SJSA1 (cell line): ENCODE measurements at places on chromosomes 1 and 21.
A peak's percentile ranks its signal among the peaks of the same experiment; 100 is the strongest.

DNA sequence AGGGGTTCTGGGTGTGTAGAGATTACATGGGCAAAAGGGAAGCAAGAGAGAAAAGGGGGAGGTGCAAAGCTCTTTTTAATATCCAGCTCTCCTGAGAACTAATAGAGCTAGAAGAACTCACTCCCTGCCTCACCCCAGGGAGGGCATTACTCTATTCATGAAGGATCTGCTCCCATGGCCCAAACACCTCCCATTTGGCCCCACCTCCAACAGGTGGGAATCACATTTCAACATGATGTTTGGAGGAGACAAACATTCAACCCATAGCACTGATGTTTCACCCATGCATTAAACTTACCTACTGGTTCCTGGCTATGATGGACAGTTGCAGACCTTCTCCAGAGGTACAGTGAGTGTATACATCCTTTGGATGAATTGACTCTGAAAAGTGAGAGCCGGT is 7.3 kb upstream of the JUN start:
- no peak for DNase-seq

DNA sequence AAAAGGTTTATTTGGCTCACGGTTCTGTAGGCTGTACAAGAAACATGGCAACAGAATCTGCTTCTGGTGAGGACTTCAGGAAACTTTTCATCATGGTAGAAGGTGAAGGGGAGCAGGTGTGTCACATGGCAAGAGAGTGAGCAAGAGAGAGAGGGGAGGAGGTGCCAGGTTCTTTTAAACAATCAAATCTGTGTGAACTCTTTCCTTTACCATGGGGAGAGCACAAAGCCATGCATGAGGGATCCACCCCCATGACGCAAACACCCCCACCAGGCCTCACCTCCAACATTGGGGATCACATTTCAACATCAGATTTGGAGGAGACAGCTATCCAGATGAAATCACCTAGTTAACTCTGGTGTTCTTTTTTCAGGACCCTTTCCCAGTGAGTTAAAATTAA is 103.6 kb downstream of the GALNT2 start:
- DNase-seq = no peak

- no peak for DNase-seq
Measured at GRCh38 chr1:4178501-4179113, 278.5 kb upstream of the C1orf174 start.

DNA sequence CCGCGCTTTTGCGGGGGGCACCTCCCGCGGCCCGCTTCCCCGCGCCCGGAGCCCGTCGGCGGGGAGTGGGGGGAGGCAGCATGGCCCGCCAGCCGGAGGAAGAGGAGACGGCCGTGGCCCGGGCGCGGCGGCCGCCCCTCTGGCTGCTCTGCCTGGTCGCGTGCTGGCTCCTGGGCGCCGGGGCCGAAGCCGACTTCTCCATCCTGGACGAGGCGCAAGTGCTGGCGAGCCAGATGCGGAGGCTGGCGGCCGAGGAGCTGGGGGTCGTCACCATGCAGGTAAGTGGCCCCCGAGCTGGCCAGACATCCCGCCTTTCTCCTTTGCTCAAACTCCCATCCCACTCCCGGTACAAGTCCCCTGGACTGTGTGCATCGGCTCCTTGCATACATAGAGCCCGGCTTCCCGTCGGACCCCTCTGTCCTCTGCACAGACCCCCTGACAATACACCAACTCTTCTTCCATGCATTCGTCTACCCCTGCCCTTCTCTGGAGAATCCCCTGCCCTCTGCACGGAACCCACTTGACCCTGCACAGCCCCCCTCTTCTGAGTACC is 812 bp downstream of the CACHD1 start:
- DNase-seq = peak; percentile 25

DNA sequence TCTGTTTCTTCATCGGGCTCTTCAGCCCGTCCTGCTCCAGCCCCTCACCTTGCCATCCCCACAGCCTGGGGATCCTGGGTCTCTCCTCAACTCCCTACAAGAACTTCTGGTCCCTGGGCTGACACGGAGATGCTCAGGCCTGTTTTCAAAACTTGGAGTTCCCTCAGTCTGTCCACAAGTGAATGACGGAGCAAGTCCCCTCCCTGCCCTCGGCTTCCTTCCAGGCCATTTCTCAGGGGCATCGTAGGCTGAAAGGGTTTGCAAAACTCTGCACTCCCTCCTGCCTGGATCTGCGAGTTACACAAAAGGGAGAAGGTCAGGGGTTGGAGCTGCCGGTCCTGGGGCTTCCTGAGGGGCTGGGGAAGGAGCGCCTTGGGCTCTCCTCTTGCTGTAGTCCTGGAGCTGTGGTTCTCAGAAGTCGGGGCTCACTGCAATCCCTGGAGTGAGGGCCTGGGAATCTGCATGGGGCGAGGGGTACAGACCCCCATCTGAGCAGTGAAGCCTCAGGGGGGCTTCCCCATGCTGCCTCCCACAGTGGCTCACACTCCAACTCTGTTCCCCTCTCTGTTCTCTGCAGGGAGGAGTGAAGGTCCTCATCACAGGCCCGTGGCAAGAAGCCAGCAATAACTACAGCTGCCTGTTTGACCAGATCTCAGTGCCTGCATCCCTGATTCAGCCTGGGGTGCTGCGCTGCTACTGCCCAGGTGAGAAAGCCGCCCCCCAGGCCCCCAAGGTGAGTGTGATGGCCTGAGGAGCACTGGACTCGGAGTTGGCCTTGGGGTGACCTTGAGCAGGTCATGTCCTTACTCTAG is 100.6 kb upstream of the VAMP3 start:
- no peak for DNase-seq

DNA sequence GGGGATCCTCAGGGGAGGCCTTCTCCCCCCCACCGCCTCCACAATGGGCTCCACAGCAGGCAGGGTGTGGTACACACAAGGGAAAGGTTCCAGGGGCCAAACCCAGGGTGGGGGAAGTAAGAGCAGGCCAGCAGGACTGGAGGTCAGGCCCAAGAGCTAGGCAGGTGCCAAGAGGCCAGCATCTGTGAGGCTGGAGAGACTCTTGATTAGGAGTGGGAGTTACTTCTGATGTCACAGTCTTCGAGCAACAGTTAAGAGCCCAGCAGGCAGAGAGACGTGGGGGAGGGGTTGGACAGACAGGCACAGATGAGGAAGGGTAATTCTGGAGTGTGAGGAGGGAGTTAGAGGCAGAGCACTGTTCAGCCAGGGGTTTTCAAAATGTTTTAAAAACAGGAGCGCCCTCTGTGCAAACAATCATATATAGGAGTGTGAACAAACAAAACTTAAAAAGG is 55.8 kb downstream of the SLC9A1 start:
- DNase-seq = no peak

DNA sequence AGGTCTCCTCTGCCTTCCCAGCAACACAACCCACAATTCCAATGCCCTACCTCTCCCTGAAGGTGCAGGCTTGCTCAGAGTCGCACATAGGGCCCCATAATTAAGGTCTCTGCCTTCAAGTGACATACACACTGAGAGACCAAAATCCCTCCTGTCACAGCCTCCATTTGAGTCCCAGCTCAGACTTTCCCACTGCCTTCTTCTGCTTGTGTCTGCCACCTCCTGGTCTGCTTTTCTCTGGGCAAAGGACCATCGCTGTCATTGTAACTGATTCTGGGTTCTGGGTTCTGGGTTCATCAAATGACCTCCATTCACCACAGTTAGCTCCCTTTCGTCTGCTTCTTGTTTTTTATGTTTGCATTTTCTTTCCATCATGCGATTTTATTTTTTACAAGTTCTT is 119.2 kb upstream of the ATP1B1 start:
- DNase-seq = no peak

- no peak for DNase-seq
Measured at GRCh38 chr1:234672349-234673135, 62.6 kb upstream of the IRF2BP2 start.

DNA sequence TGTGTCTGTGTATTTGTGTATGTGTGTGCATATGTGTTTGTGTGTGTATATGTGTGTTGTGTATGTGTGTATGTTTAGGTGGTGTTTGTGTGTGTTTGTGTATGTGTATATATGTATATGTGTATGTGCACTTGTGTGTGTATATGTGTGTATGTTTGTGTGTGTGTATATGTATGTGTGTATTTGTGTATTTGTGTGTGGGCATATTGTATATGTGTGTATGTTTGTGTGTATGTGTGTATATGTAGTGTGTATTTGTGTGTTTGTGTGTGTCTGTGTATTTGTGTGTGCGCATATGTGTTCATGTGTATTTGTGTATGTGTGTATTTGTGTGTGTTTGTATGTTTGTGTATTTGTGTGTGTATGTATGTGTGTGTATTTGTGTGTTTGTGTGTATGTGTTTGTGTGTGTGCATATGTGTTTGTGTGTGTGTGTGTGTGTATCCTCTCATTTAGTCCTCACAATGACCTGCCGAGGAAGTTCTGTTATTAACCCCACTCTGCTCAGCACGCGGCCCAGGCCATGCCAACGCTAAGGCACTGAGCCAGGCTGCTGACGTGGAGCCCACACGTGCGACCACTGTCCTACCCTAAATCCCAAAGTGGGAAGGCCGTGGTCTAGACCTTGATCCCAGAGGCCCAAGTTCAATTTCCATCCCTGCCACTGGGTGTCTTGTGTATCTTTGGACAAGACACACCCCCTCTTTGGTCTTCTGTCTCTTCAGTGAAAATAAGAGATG is 43.2 kb upstream of the TMEM51 start:
- no peak for DNase-seq

GRCh38 chr1:23451441-23451840 is 26.9 kb upstream of the TCEA3 start:
- DNase-seq = no peak

DNA sequence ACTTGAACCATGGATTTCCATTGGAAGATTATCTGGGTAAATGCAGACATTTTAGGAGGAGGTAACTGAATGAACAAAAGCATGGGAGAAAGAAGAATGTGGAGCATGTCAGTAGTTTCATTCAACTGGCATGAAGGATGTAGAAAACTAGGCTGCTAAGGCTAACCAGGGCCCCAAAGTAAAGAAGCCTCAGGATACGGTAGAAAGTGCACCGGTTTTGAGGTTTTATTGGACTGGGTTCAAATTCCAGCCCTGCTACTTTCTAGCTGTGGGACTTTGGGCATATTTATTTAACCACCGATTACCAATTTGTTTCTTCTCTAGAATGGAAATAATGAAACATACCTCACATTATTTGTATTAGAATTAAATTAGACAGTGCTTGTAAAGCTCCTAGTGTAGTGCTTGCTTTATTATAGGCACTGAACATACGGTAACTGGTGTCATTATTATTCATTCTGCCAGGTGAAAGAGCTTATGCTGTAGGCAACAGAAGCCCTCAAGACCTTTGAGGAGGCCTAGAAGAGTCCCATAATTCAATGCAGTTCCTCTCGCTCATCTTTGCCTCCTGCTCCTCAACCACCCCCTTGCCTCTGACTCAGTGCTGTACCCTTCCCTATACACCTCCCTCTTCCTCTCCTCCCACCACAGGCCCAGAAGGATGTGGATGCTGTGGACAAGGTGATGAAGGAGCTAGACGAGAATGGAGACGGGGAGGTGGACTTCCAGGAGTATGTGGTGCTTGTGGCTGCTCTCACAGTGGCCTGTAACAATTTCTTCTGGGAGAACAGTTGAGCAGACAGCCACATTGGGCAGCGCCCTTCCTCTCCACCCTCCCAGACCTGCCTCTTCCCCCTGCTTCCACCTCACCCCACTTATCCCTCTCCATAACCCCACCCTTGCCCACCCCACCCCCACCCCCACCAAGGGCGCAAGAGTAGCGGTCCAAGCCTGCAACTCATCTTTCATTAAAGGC is 2.5 kb upstream of the CHTOP start:
- no peak for DNase-seq
